KG1 (cell line): ENCODE measurements at places on chromosomes 11 and 22.

DNA sequence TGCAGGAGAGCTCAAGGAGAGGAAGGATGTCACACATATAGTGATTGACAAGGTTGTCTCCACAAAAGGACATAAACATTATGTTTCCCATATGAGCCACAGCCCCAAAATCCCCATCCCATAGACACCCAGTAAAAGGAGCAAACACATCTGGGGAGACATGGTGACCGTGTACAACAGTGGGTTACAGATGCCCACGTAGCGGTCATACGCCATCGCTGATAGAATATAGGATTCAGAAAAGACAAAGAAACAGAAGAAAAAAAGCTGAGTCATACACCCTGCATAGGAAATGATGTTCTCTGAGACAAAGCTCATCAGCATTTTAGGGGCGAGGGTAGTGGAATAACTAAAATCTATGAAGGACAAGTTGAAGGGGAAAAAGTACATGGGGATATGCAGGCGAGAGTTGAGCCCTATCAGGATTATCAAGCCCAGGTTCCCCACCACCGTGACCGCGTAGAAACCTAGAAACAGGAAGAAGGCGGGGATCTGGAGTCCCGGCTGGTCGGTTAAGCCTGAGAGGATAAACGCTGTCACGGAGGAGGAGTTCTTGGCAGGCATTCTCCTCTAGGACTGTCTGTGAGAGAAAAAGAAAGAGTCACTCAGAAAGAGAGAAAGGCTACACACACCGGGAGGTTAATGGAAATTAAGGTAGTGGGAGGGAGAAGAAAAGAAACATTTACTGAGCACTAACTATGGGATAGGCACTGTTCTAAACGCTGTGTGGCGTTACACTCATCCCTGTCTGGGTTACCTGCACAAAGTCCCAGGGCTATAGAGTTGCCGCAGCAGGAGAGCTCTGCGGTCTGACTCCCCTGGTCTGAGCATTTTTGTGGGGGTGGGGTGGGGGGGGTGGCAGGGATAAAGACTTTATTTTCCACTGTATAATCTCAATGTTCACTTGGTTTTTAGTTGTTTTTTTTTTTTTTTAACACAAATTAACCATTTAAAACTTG is 36.1 kb upstream of the OR8B8 start:
- DNase-seq = peak; percentile 81

DNA sequence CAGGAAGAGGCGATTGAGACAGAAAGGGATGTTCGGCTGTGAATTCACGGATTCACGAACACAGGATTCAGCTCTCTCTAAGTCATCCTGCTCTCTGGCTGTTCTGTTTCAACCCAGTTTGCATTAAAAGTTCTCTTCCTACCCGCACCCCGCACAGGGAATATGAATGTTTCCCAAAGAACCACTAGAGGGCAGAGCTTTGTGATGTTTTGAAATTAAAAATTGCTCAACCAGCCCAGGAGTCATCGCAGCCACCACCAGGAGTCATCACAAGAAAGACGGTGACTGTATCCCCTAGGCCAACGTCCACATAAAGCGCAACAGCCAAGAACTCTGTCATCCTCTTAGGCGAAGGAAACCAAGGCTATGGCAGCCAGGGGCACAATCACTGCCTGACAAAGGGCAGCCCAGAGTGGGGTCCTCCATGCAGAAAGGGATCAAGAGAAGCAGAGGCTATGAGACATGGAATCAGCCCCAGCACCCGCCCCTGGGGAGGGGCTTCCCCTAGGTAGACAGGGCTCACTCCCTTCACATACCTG is 122.4 kb downstream of the WT1 start:
- DNase-seq = peak; percentile 17

DNA sequence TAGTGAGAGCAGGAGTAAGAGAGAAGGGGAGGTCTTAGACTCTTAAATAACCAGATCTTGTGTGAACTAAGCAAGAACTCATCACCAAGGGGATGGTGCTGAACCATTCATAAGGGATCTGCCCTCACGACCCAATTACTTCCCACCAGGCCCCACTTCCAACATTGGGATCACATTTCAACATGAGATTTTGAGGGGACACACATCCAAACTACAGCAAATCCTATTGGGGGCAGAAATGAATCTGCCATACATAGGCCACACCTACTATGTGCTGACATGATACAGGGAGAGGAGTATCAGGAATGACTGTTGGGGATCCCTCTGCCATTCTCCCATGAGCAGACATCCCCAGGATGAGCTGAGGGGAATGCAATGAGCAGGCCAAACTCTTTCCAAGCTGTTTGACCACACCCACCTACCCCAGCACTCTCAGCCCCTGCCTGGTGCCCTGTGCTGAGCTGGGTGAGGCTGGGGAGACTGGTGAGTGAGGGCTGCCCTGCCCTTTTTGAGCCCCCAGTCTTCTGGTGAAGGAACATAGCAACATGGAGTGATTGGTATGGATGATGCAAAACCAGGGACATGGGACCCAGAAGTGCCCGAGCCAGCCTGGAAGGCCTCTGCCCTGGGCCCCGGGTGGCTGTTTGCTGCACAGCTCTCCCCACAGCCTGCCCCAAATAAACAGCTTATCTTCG is 1.2 kb upstream of the GTSE1 start:
- DNase-seq = no peak

GRCh38 chr22:38222797-38223119 is 21.0 kb downstream of the MAFF start:
- DNase-seq = no peak

- no peak for DNase-seq
Observed at GRCh38 chr11:118082880-118083552, 3.7 kb downstream of the SMIM35 start.

GRCh38 chr22:27212102-27212501 is 554.7 kb downstream of the MIAT start:
- no peak for DNase-seq

- no peak for DNase-seq
Observed at GRCh38 chr22:24706054-24706453, 68.5 kb downstream of the PIWIL3 start.

DNA sequence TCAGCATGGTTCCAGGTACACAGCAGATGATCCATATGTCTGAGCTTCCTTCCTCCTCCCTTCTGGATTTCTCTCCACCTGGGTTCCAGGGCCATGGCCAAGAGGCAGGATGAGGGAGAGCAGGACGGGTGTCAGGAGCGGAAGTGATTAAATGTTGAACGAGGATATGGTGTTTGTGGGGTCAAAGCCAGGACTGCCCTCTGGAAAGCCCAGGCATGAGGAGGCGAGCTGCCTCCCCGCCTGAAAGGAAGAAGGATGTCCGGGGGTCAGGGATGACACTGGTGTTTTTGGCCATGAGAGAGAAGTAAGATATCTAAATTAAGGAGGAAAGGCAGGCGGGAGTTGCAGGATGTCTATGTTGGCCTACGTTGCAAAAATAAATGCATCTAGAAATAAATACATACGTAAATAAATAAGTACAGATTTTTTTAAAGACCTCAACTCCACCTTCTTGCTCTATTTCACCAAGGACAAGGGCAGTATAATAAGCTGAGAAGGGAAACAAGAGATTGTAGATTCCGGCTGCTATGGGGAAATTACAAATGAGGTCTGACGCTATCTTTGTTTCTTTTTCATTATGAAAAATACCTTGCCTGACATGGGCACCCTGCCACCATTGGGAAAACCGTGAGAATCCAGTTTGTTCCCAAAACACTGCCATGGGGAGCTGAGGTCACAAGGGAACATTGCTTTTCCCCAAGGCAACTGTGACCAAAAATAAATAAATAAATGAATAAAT is 27.6 kb upstream of the LIPT2 start:
- no peak for DNase-seq

DNA sequence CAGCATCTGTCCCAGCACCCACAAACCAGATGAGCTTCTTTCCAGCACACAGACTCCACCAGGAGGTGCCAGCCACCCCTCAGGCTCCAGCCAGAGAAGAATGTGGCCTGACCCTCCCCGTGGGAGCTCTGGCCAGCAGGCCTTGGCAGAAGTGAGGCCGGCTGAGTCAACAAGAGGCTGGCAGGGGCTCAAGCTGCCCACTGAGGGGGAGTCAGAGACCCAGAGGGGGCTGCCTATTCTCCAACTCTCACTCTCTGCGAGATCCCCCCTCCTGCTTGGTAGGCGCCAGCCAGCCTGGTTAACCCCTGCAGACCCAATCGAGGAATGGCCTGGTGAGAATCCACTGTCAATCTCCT is 10.6 kb upstream of the CDC42EP1 start:
- DNase-seq = no peak

- DNase-seq = no peak
Observed at GRCh38 chr11:93983542-93984195, 37.5 kb upstream of the HEPHL1 start.

DNA sequence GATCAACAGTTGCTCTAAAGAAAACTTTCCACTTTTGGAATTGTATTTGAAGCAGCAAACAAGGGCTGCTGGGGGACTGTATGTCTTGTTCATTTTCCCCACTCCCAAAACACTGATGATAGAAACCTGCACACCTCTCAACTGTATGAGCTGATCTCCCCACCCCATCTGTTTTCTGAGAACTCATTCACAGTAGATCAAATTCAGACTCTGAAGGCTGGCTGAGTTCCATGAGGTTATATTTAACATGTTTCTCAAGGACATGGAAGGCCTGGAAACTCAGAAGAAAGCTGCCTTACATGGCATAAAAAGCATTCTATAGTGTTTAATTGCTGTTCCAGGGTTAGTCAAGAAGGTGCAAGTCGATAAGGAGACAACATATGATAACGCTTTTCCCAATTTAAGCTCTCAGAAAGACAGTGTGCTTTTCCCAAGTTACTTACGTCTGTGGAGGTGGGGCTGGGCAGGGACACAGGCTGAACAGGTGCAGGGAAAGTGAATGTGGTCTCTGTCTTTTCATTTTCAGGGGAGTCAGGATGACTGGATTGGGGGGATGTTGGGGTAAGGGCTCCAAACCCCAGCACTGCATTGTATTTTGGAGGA is 23.0 kb downstream of the LARGE2 start:
- DNase-seq = no peak

- no peak for DNase-seq
Observed at GRCh38 chr22:48088926-48089536, 1326.6 kb downstream of the TBC1D22A start.

- DNase-seq = no peak
Observed at GRCh38 chr11:117855912-117856651, 20.4 kb downstream of the FXYD6 start.

GRCh38 chr11:46469926-46470325 is 78.3 kb upstream of the CHRM4 start:
- no peak for DNase-seq

DNA sequence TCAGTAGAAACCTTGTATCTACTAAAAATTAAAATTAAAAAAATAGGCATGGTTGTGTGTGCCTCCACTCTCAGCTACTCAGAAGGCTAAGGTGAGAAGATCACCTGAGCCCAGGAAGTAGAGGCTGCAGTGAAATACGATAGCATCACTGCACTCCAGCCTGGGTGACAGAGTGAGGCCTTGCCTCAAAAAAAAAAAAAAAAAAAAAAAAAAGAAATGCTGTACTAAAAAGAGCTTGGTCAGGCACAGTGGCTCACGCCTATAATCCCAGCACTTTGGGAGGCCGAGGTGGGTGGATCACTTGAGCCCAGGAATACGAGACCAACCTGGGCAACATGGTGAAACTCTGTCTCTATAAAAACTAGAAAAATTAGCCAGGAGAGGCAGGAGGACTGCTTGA is 36.5 kb downstream of the SBF2 start:
- DNase-seq = no peak

DNA sequence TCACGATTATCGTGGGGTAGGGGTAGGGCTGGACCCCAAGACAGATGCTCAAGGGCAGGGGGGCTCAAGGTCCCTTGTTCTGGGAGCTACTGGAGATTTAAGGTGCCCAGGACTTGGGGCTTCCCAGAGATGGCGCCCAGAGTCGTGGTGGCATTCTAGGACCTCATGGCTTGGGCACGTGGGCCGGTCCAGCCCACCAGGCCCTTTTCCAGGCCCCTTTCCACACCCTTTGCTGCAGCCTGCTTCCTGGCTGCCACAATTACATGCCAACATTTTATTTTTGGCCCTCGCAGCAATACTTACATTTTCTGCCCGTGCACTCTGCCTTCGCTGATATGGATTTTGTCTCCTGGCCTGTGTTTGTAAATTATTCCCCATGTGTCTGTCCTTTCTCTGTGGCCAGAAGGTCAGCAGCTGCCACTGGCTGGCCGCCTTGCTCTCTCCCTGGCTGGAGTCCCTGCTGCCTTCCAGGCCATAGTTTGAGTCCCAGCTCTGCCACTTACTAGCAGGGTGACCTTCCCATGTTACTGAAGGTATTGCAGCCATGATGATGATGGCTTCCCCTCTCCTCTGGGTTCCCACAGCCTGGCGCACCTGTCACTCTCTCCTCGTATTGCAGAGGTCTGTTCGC is 11.2 kb downstream of the MB start:
- no peak for DNase-seq

DNA sequence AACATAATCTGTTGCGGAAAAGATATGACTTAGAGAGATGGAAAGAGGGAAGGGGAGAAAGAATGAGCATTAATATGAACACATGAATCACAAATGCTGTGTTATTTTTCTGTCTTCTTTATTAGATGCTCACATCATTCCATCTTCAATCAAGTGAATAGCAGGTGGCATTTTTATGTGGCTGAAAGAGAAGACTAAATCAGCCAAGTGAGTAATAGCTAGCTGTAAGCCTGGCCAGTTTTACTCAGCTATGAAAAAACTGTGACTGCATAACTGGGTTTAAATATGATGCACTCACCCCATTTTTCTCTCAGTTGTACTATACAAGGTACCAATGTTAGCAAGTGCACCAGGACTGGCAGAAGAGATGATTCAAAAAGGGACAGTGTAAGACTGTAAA is 571.1 kb downstream of the JRKL start:
- no peak for DNase-seq

- no peak for DNase-seq
Observed at GRCh38 chr11:86158704-86159580, 85.6 kb upstream of the EED start.

GRCh38 chr11:33062137-33062536 is 22.8 kb downstream of the TCP11L1 start:
- DNase-seq = no peak

DNA sequence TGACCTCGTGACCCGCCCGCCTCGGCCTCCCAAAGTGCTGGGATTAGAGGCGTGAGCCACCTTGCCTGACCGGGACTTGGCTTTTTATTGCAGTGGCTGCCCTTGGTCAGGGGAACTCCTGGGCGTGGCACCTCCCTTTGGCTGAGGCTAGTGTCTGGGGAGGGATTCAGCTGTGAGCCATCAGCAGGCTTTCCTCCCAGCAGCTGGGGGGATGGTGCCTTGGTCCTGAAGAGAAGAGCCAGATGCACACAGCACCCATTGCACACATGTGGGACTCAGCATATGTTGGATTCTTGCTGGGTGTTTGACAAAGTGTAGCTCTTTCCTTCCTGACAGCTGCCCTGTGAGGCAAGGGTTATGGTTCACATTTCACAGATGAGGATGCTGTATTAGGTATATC is 8.4 kb downstream of the CYTH4 start:
- no peak for DNase-seq

- no peak for DNase-seq
Observed at GRCh38 chr22:19604711-19605268, 80.6 kb upstream of the CLDN5 start.

GRCh38 chr11:1356007-1356435 is 33.7 kb upstream of the BRSK2 start:
- DNase-seq = no peak

GRCh38 chr11:60502221-60502775 is 9.7 kb downstream of the MS4A12 start:
- no peak for DNase-seq
